ENCODE measurements at places on chromosomes 3 and 15.

GRCh38 chr15:55775316-55775715, 32.4 kb upstream of the PRTG start:
- no peak for DNase-seq

DNA sequence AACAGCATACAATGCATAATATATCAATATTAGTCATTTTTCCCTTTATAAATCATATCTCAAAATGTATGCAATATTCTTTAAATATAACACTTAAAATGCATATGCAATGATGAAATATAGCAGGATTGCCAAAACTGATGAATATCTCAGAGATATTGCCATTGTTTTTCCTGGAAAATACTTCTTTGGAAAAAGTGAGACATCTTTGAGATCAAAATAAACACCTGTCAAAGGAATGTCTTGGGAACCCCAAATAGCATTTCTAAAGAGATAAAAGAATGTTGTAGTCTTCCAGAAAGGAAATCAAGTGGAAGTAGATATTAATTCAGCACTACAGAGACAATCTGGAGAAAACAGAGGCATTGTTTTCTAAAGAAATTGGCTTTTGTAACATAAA, 457.8 kb upstream of the UBE2E2 start:
- DNase-seq, result no peak

DNA sequence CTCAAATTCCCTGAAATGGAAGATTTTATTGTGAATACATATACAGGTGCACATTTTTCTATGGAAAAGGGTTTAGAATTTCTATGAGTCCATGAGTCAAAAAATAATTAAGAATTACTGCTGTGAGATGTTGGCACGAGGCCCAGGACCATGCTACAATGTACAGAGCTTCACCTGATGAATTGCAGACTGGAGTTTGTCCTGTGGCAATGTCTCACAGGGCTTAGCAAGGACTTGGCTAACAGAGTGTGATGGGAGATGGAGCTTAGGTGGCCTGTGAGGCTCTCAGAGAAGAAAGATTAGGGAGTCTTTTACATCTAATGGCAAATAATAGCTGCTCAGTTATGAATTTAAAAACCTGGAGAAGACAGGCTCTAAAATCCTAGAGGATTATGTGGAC, 219.5 kb upstream of the CBLB start:
- no peak for DNase-seq

DNA sequence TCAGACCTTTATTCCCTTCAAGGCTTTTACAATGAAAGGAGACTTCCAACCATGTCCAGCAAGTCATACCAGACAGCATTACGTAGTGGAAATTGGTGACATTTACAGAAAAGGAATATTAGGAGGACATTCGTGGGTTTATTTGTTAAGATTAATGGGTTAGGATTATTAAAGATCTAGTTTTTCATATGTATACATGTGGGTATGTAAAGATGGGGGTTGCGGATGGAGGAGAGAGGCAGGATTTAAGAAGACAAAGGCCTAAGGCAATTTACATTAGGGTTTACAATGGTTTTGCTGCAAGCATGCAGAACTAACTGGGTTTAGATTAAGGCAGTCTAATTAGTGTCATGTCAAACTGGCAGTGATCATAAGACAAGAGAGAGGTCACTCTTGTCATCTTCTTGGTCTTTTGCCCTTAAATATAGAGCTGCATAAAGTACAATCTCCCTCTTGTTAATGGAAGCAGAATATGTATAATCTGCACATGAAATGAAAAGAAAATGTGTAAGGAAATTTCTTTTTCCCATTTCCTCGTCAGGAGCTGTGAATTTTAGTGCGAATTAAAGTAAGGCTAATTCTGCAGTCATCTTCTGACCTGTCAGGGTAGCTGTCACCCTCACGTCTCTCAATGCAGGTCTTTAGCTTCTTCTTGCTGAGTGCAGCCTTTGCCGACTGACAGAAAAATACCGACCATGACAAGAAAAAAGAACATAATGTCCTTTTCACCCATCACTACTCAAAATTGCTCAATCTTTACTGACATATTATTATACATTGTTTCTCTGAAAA, 258.9 kb upstream of the MEIS2 start:
- no peak for DNase-seq

DNA sequence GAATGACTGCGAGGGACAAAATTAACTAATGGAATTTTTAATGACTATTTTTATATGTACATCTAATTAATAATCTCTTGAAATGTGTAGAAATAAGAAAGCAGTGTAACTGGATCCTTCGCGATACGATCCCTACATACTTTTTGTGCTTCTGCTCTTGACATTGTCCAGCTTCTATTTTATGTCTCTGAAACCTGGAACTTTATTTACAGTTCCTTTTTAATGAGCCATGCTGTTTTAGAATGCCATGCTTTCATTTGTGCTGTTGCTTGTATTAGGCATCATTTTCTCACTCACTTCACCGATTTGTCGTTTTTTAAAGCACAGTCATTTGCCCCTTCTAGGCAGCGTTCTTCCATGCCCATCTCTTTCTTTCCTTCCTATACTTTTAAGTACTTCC, 301.3 kb downstream of the EDEM1 start:
- no peak for DNase-seq

DNA sequence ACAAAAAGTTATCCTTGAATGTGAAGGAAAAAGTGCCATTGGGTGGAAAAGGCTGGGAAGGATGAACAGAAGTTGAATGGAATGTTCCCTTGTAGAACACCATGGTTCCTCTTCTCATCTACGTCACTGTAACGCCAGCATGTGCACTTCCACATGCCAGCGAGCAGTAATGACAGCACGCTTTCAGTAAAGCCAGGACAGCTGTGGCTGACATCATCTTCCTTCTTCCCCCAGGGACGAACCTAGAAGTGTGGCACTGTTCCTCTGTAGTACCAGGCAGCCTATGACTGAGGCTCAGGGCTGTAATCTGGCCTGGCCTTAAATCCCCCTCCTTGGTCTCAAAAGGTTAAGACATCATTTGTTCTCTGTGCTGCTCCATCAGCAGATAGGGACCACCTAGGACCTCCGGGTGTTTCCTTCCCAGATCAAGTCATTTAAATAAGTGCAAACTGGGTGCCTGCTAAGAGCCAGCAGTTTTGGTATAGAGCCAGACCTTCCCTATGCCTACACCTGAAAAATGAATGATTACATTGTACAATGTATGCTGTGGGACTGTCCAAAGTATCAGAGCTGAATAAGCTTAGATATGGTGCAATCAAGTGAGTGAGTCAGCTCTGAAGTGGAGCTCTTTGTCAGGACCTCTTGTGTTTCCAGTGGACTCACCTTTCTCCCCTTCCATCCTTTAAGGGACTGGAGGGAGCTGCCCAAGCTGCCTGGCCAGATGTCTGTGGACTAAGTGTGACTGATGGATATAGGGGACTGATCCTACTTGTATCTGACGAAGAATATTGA, 5.6 kb upstream of the SRPRB start:
- DNase-seq, result no peak

DNA sequence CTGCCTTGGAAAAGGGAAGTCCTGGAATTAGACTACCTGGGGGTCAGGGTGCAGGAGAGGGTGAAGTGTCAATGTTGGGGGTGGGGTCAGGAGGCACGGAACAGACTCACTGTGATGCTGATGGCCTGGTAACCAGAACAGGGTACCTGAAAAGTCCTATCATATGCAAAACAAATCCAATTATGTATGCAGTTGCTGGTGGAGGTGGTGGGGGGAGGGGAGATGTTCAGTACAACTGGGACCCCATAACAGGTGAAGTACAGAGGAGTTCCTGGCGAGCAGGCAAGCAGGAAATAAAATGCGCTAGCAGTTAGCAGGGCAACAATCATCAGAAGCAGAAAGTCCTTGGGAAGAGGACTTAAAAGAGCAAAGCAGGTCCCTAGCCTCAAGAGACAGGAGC, 4.2 kb upstream of the KATNBL1 start:
- no peak for DNase-seq

- DNase-seq, result no peak
Measured at GRCh38 chr15:98331676-98332075, 316.7 kb upstream of the IGF1R start.

DNA sequence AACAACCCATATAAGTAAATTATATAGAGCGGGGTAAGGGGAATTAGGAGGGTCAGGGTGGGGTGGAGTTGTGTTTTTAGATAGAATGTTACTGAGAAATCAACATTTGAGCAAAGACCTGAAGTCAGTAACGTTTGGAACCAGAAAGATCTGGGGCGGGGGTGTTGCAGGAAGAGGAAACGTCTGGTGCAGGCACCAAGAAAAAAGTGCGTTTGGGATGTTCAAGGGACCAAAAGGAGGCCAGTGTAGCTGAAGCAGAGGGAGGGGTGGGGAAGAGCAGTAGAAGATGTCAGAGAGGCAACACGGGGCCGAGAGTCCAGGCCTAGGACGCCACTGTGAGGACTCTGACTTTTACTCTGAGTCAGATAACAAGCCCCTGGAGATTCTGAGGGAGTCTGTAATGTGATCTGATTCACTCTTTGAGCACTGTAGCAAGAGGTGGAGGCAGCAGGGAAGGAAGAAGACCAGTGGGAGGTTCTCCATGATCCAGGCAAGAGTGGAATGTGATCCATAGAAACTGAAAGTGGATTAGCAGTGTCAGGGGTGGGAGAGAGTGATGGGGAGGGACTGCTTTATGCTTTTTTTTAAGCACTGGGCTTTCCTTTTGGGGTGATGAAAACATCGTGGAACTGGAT, 179.3 kb upstream of the CHRM5 start:
- DNase-seq, result no peak

DNA sequence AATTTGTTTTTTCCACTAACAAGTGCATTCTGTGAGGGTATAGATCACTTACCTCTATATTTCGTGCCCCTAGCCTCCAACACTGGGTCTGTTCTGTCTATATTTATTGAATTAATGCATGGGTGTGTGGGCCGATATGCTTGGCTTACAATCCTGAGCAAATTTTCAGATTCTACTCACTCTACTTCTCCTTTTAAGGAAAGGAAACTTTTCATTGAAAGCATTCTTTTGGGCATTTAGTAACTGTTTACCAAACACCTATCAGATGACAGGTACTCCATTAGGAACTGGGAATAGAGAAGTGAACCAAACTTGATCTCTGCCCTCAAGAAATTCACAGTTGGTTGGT, 60.5 kb downstream of the TLE3 start:
- no peak for DNase-seq

DNA sequence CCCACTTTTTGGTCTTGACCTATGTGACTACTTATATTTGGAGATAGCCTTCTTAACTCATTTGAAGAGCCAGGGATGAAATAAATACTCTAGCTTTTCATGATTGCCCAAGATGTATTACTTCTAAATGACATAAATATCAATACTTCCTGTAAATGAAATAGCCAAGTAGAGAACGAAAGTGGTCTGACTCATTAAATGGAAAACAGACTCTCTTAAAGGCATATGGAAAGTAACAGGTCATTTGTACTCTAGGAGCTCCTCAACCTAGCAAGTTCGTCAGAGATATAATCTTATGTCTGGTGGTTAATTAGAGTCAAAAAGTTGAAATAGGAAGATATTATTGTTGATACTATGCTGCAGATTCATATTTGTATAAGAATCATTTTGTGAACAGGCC, 1105.4 kb downstream of the TUSC7 start:
- DNase-seq, result no peak
